ENCODE measurements at places on chromosomes 1 and 21.
A peak's percentile ranks its signal among the peaks of the same experiment; 100 is the strongest.

- no peak for DNase-seq
Observed at GRCh38 chr21:25029580-25029979, 577.7 kb downstream of the MRPL39 start.

- DNase-seq, result no peak
Observed at GRCh38 chr1:200741551-200742207, 3.0 kb downstream of the CAMSAP2 start.

- no peak for DNase-seq
Observed at GRCh38 chr1:209455145-209455544, 128.4 kb upstream of the CAMK1G start.

- DNase-seq, result peak; percentile 61
Observed at GRCh38 chr21:41817228-41817627, 50.4 kb upstream of the RIPK4 start.

DNA sequence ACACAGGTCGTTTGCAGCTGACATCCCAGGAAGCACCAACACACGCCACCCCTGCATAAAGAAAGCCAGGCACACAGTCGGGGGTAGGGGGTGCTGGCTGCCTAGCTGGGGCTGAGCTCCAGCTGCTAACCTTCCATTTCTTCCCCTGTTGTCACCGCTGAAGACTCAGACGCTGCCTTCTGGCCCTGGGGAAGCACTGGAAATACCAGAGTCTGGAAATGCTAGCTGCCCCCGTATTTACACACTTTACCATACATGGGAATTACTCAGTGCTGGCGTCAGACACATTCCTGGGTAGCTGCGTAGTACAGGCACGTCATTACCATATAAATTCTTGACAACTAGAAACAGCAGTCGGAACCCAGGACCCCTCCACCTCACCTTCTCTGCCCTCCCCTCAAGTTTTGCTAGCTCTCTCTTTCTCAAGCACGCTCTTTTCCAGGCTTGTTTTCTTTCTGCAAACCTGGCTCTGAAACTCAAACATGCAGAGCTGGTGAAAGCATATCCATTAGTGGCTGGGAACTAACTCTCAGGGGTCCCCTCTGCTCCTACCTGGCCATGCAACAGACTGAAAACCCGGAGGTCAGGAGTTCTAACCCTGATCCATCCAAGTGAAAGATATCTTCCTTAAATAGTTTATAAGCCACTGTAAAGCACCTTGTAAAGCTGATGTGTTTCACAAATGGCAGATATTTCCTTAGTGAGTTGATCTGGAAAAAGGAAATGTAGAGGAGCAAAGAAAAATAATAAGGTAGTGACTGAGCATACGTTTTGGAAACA, 3.3 kb downstream of the CSRP1 start:
- DNase-seq, result peak; percentile 33

GRCh38 chr21:15870819-15871218, 141.0 kb downstream of the USP25 start:
- no peak for DNase-seq

DNA sequence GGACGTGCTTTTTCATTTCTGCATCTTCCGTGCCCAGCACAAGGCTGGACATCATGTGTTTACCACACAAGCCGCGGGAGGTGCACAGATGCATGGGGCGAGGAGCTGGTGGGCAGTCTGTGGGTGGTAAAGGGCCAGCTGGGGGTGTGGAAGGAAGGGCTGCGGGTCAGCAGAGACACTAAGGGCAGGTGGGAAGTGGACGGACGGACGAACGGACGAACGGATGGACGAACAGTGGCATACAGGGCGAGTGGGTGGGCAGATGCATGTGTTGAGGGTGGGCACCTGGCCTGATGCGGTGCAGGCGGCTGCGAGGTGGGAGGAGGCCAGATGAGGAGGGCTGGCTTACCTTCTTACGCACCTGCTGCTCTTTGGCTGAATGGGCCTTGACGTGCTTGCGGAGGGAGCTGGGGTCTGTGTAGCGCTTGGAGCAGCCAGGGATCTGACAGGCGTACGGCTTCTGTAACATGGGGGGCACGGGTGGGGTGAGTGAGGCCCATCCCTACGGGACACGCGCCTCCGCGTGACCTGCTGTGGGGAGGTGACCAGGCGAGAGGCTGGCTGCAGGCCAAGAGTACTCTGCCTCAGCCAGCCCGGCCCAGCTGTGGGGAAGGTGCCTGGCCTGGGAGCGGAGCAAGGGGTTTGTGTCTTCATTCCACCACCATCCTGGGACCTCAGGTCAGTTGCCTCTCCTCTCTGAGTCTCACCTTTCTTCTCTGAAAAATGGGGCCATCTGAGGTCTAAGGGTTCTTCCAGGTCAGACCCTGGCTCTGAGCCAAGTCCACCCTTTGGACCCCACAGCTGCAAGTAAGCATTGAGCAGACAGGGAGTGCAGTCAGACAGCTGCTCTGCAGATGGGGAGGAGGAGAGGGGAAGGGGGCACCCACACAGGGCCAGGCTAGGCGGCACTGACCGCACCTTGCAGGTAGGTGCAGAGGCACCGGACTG, 65.5 kb downstream of the DMRTB1 start:
- DNase-seq, result no peak

- no peak for DNase-seq
Observed at GRCh38 chr1:39214998-39215873, 10.7 kb downstream of the MACF1 start.

DNA sequence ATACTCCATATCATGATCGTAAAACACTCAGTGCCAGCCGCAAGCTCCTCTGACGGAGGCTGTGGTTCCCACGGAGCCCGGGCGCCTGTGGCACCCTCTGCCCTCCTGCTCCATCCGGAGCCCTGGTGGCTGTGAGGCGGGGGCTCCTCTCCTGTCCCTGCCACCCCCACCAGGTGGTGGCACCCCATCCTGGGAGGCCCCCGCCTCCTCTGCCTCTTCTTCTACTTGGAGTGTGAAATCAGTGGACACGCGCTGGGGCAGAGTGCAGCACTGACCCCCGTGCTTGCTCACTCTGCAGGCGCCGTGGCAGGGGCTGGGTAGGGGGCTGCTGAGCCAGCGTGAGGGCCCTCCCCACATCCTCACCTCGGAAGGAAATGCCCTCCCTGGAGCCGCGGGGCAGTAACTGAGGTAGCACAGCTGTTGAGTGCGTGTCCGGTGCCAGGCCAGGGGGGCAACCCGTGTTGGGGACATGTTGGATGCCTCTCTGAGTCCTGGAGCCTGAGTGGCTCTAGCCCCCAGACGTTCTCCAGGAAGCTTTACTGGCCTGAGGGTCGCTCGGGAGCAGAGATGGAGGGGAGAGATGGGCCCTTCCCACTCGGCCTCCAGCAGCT, 58.7 kb upstream of the ABCG1 start:
- no peak for DNase-seq

GRCh38 chr1:11158291-11158690, 30.9 kb upstream of the ANGPTL7 start:
- DNase-seq, result no peak

- DNase-seq, result no peak
Observed at GRCh38 chr1:205041001-205041715, 1.9 kb upstream of the CNTN2 start.

DNA sequence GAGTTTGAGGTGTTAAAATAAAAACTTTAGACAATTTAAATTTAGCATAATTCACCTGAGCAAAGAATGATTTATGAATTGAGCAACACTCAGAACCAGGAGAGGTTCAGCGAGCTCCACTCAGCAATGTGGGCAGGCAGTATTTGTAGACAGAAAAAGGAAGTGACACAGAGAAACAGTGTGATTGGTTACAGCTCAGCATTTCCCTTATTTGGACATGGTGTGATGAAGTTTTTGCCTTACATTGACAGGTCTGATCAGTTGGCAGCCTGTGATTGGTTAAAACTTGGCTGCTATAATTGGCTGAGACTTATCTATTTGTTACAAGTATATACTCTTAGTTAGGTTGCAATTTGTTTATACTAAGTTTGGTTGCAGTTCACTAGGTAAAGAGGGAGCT, 621.2 kb upstream of the PRMT6 start:
- no peak for DNase-seq

GRCh38 chr1:21058035-21058793, 118.5 kb downstream of the EIF4G3 start:
- no peak for DNase-seq

All from HAP-1 (cell line).